ENCODE measurements at places on chromosomes 5 and 9.

GRCh38 chr5:178177569-178177968 is 9.6 kb downstream of the GMCL2 start:
- DNase-seq, result no peak

GRCh38 chr9:123679330-123679987 is 250.5 kb downstream of the DENND1A start:
- peak; percentile 54 for DNase-seq

- no peak for DNase-seq
Observed at GRCh38 chr5:152256580-152256979, 148.5 kb downstream of the NMUR2 start.

DNA sequence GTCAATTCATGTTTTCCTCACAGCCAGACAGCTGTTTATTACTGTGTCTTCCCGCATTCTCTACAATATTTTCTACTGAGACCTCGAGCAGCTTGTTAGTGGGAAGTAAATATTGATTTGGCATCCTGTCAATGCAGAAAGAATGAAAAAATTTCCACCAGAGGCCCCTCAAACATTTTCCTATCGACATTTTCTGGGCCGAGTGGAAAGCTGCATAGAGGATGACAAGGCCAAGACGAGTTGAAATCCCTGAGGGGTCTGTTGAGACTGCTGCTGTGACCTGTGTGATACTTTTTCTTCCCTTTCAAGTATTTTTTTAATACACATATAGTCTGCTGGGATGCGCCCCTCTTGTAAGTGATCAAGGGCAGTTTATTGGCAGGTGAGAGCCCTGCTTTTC is 91.4 kb upstream of the SH3GL2 start:
- DNase-seq, result no peak

DNA sequence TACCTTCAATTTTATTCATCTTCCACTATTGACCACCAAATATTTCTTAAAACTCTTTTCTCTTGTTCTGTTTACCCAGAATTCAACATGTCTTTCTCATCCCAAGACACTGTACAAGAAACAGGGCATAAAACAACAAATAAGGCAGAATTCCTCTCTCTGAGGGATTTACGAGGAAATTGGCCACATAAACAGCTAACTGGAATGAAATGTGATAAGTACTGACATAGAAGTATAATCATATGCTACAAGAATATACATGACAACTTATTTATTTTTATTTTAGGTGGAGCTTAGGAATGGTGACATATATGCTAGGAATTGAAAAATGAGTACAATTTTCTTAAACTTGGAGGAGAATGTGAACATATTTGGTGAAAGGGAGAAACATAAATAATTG is 48.8 kb upstream of the FBN2 start:
- DNase-seq, result no peak

GRCh38 chr9:69963803-69964202 is 79.8 kb upstream of the MAMDC2 start:
- DNase-seq, result peak; percentile 39

- no peak for DNase-seq
Observed at GRCh38 chr5:142391058-142391845, 66.4 kb upstream of the SPRY4 start.

- no peak for DNase-seq
Observed at GRCh38 chr9:75967556-75967955, 77.1 kb downstream of the PCSK5 start.

- no peak for DNase-seq
Observed at GRCh38 chr5:75519761-75520160, 8.1 kb downstream of the POLK start.

DNA sequence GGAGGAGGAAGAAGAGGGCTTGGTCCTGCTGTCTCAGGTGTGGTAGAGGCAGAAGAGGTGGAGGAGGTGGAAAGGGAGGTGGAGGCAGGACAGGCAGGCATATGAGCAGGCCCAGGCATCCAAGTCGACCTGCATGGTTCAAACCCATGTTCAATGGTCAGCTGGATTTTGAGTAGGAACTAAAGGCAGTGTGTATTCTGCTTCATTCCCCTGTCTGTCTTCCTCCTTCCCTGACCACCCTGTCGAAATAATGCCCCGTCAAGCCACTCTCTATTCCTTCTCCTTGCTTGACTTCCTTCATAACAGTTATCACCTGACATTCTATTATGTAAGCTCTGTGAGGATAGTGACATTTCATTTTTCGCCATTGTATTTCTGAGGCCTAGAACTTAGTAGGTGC is 34.8 kb downstream of the ATP6V0E1 start:
- no peak for DNase-seq

DNA sequence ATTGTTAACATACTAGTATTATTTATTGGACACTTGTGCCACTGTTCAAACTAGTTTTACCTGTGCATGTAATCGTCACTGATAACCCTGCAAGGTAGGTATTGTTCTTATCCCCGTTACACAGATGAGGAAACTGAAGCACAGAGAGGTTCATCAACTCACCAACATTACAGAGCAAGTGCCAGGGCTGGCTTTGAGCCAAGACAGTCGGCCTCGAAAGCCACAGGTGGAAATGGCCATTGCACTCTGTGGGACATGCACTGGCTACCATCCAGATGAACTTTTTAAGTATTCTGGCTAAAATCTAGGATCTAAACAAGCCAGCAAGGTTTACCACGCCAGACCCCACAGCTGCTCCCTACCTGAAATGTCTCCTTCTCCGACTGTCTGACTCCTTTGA is 57.9 kb downstream of the TEX10 start:
- no peak for DNase-seq

GRCh38 chr5:147169901-147170300 is 64.9 kb upstream of the STK32A start:
- no peak for DNase-seq

DNA sequence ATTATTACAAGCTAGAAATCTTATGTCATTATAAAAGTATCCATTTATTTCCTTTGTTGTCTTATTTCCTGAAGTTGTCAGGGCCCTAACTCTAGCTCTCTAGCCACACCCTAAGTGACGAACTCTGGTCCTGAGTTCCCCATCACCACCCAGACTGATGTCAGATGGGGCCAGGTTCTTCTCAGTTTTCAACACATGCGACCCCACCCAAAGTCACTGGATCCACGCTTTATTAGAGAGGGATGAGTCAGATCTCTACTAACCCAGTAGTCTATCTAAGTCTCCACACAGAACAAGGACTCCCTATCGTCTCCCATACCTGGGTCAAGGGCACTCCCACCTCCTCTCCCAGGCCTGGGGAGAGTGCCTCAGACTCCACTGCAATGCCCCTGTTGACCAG is 6.8 kb upstream of the FEM1C start:
- peak; percentile 49 for DNase-seq

DNA sequence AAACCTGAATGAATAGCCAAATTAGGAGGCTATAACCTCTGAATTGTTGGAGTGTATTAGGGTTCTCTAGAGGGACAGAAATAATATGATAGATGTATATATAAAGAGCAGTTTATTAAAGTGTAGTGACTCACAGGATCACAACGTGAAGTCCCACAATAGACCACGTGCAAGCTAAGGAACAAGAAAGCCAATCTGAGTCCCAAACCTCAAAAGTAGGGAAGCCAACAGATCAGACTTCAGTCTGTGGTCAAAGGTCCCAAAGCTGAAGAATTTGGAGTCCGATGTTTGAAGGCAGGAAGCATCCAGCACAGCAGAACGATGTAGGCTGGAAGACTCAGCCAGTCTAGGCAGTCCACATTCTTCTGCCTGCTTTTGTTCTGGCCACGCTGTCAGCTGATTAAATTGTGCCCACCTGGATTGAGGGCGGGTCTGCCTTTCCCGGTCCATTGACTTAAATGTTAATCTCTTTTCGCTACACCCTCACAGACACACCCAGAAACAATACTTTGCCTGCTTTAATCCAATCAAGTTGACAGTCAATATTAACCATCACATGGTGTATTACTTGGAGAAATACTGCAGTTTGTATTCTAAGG is 550.6 kb downstream of the CDH10 start:
- DNase-seq, result no peak

DNA sequence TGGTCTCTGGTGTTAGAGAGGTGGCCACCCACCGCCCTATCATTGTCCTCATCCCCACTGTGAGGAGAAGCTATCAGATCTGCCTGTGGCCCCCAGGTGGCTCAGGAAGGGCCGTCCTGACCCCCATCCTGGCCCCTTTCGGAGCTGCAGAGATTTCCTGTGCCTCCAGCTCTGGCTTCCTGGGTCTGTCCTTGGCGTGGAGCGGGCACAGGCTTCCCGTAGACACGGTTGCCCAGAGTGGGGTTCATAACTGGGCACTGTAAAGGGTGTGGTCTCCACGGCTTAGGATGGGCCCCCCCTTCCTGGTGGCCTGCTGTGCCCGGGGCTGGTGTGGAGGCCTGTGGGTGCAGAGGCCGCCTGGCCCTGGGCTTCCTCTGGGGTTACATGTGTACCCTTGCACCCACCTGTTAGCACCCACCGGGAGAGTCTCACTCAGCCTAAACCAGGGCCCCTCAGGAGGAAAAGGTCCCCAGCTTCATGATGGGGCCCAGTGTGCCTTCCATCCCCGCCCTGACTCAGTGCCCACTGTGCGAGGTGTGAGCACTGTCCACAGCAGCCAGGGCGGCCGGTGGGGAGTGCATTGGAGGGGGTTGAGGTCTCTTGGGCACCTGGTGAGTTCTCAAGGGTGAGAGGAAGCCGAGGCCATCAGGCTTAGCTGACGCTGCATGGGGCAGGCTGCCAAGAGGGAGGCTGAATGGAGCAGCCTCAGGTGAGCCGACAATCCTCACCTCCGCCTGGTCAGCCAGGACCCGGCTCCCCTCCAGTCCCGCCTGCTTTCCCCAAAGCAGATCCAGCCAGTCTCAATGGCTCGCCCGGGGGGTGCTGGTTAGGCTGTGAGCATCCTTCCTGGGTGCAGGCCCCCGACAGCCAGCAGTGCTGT is 15.3 kb upstream of the AJM1 start:
- DNase-seq, result no peak

DNA sequence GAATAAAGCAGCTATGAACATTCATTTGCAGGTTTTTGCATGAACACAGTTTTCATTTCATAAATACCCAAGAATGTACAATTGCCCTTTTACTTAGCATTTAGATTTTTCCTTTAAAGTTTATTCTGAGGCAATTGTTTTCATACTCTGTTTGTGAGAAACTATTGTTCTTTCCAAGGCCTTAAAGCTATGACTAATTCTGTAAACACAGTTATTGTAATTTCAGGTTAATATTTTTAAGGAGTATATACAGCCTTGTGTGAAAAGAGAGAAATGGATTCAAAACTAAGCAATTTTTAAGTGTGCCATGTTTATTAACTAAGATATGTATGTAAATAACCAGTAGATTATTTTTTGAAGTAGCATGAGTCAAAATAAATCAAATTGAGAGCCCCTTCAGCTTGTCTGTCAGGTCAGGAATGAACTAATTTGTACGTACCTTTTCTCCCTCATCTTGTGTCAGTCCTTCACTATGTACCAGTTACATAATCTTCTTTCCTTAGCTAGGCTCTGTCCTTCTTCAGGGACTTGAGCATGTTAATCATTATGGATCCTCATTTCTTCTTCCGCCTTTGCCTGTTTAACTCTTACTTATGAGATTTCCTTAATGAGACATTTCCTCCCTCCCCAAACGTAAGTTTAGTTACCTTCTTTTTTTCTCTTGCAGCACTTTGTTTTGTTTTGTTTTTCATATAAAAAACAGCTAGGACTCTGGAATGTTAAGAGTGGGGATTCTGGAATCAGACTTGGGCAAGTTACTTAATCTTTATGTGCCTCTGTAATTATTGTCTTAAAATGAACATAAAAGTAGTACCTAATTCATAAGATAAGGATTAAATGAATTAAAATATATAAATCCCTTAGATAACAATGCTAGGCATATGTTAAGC is 63.6 kb downstream of the NIPBL start:
- no peak for DNase-seq

DNA sequence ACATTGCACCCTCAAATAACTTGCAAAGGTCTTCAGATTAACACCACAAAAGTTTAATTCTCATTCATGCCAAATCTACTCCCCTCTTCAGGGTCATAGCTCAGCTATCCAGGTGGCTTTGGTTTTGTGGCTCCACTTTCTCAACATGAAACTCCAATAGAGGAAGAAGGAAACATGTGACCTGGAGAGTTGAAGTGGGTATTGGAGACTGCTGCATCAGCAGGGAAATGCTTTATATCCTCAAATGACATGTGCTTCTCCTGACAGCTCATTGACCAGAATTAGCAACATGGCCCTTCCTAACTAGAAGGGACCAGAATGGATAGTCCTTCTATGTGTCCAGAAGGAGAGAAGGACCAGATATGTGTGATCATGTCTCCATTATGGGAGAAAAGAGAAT is 73.6 kb downstream of the TLR4 start:
- no peak for DNase-seq

- no peak for DNase-seq
Observed at GRCh38 chr9:68802525-68803015, 97.5 kb downstream of the PIP5K1B start.

GRCh38 chr5:179132586-179133355 is 72.6 kb downstream of the ZNF354C start:
- DNase-seq, result no peak

DNA sequence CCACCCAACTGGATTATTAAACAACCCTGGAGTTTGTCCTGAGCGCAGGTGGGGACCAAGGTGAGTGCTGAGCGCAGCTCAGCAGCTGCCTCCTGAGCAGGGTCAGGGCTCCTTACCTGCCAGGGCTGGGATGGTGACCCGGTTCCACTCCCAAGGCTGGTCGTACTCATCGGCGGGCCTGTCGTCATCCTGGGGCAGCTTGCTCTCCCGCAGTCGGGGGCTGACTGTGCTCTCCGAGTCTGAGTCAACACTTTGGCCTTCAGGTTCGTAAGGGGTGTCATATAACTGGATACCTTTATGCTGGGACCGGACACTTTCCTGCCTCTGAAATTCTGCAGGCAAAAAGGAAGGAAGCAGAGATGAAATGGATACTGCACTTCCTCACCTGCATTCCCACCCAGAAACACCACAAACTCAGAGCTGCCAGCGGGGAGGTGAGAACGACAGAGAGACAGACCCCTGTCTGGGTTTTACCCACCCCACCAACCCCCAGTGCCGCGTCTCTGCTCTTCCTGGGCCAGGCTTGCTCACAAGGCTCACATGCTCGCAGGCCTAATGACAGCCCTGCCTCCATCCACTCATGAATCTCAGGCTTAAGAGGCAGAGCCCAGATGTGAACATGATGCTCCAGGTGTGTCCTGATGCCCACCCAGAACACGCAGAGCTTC is 70.7 kb upstream of the SLC25A51 start:
- no peak for DNase-seq

- DNase-seq, result no peak
Observed at GRCh38 chr9:121067640-121068039, 7.1 kb upstream of the CNTRL start.

Measured in AG08395 (cell line).